ENCODE measurements at places on chromosomes 11 and 22.

DNA sequence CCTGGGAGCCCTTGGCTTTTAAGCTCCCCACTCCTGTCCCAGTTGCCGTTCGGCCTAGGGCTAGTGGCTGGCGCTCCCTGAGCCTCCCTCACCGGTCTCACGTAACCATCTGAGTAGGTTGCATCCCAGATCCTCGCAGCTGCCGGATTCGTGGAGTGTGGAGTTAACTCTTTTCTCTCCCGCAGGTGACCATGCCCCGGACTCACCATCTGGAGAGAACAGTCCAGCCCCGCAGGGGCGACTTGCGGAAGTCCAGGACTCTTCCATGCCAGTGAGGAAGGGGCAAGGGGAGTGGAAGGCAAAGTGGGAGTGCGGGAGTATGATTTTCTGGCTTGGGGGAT lies 902 bp downstream of the MUS81 start:
- no peak for DNase-seq

GRCh38 chr22:42642806-42643633 lies 2.6 kb upstream of the ATP5MGL start:
- no peak for DNase-seq

GRCh38 chr11:122342089-122342744 lies 226.2 kb upstream of the BLID start:
- DNase-seq, result no peak

DNA sequence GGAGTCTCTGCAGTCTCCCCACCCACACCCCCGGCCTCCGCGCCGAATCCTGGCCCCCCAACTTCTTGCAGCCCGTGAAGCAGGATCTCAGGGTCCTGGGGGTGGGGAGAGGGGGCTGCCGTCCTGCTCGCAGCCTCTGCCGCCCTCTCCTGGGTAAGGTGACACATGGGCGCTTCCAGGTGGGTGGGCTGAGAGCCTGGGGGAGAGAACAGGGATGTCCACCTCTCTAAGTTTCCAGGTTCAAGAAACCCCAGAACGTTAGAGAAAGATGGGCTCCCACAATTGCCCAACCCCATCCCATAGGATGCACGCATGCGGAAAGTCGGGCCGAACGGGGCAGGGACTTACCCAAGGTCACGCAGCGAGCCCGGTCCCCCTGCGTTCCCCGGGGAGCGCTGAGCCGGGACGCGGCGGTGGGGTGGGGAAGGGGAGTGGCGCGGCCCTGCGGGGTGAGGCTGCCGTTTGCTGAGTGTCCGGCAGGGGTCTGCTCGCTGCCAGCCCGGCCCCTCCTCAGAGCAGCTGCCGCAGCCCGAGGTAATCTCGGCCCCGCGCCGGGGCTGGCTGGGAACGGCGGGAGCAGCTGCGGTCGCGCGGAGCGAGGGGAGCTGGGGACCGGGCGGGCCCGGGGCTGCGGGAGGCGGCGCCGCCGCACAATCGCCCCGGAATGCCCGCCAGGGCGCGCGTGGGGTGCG lies 705 bp upstream of the CAPN1 start:
- DNase-seq, result peak; percentile 56

GRCh38 chr11:58127350-58127749 lies 2.0 kb upstream of the OR9I1 start:
- DNase-seq, result no peak

DNA sequence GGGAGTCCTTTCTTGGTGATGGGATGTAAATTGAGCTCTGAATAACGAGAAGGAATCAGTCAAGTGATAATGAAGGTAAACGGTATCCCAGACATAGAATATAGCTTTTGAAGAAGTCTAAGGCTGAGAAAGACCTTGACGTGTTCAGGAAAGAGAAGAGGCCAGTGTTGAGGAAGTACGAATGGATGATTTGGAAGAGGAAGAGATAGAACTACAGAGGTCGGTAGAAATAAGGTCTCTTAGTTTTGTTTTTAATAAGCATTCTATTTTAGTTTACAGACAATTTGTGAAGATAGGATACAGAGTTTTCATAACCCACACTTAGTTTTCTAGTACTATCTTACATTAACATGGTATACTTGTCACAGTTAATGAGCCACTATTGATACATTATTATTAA lies 1598.1 kb downstream of the FAM181B start:
- no peak for DNase-seq

DNA sequence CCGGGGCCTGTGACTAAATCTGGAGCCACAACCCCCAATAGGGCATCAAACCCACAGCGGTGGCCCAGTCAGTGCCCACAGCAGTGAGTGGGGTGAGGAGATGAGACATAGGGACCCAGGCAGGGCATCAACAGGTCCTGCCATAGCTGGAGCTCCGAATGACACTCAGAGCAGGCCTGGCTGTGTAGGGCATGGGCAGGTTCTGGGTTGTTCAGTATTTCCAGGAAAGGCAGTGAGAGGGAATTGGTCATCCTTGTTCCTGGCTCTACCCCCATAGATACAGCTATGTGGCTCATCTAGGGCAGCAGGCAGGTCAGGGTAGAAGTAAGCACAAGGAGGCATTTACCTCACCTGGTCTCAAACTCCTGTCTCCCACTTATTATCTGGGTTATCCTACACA lies 126.6 kb downstream of the BUD13 start:
- DNase-seq, result no peak

DNA sequence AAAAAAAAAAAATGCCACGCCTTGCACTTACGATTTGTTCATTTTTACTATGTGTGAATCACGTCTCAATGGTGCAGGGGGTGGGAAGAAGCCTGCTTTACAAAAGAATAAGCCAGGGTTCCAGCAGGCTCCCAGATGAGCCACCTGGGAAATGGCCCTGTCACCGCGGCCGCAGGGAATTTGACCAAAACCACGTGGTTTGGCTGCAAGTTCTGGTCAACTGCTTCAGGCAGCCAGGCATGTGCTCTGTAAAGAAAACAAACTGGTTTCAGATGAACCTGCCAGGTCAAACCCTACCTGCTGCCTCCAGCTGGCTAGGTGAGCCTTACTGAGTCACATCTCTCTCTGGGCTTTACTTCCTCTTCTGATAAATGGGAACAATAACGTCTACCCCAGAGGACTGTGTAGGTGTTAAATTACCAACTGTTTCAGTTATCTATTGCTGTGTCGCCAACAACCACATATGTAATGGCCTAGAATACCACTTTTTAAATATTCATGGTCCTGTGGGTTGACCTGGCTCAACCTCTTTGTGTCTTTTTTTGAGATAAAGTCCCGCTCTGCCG lies 30.5 kb upstream of the GCAT start:
- no peak for DNase-seq

GRCh38 chr11:86799680-86800075 lies 664 bp upstream of the PRSS23 start:
- no peak for DNase-seq

- no peak for DNase-seq
Observed at GRCh38 chr11:109209572-109209971, 212.4 kb upstream of the C11orf87 start.

DNA sequence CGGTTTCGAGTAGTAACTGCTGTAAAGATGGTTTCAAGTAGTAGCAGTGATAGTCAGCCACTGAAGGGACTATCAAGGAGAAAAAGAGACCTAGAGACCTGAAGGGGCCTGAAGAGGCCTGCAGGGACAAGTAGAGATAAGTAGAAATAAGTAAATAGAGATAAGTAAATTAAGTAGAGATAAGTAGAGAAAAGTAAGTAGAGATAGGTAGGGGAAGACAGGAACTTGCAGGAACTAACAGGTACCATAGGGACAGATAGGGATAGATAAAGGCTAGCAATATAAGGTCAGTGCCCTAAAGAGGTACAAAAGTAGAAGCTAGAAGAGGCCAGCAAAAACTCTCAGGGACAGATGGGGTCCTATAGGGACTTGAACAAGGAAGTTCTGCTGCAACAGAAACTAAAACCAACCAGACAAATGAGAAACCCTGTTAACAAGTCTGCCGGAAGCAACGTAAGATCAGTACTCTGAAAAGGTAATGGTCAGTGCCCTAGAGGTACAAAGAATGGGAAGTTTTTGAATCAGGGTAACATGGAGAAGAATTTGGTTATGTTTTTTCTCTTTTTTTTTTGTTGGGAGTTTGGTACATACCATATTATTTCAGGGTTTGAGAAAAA lies 9.6 kb upstream of the SC5D start:
- no peak for DNase-seq

All from activated CD4-positive, alpha-beta T cell treated with anti-CD3 and anti-CD28 coated beads, Interleukin-2, Interleukin-6, amounts not matched to agents 100 ng/mL and 50 ng/mL, durations not matched to agents 16 hours and 8 hours (primary cell).